HFFc6 (cell line): ENCODE measurements at places on chromosomes 11 and 22. TPM values are rescaled to one million over a fixed set of nuclear protein-coding genes. Genes with fewer than 3 reads are reported as not detected.
A peak's percentile ranks its signal among the peaks of the same experiment; 100 is the strongest.

- H3K4me3 ChIP-seq: no peak overlapping the region; the same call in 1 of the 2 replicates
- peaks cover 2% of the 10 kb centered on the region; the same call in 1 of the 2 replicates for H3K27me3 ChIP-seq
- peak overlapping the region; percentile 90 for H3K27ac ChIP-seq
- DNase-seq: no peak
Measured at GRCh38 chr11:130025371-130025770, 22.7 kb upstream of the PRDM10 start.

DNA sequence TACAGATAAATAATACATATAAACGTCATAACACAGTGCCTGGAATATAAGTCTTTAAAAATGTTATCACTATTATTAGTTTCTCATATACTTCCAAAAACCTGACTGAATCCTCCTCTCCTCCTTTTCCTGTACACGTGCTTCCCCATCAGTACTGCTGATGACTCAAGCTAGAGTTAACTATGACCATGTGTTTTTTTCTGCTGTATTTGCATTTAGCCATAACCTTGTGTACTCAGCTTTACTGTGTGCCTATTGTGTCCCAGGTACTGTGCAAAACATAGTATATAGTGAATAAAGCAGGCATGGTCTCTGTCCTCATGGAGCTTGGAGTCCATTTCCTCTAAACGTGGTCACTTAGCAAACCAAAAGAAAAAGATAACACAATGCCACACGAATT lies 56.5 kb upstream of the ARHGAP32 start:
- peaks cover 57% of the 10 kb centered on the region for H3K4me1 ChIP-seq
- H3K27me3 ChIP-seq: peaks cover under 1% of the 10 kb centered on the region; the same call in 1 of the 2 replicates
- peak overlapping the region; percentile 95 for H3K27ac ChIP-seq
- no peaks in the 10 kb centered on the region; the same call in 1 of the 2 replicates for H3K36me3 ChIP-seq

DNA sequence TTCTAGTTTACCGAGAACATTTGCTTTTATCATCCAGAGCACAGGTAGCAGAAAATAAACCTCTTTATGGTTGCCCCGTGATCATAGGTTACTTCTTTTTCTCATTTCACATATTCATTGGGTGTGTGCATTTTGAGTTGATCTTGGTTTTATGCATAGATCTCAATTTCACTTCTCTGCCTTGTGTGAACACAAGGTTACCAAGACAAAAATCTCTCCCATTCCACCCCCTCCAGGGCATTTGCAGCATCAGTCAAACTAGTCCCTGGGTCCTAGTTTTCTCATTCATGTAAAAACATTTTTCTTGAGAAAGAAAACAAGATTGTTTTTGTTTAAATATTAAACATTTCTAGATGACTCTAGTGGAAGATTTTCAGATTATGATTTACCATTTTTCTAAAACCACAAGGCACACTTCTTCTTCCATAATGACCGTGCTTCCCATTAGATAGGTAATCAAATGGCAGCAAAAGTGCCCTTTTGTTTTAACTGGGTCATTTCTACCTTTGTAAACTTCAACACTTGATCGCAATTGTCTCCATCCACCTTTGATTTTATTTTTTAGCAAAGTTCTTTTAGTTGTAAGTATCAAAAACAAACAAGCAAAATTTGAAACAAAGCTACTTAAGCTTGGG lies 526.6 kb upstream of the CADM1 start:
- no peak overlapping the region for H3K27ac ChIP-seq
- no peak overlapping the region for H3K4me3 ChIP-seq
- H3K4me1 ChIP-seq: no peaks in the 10 kb centered on the region
- no peaks in the 10 kb centered on the region for H3K27me3 ChIP-seq
- H3K36me3 ChIP-seq: no peaks in the 10 kb centered on the region; the same call in 1 of the 2 replicates

DNA sequence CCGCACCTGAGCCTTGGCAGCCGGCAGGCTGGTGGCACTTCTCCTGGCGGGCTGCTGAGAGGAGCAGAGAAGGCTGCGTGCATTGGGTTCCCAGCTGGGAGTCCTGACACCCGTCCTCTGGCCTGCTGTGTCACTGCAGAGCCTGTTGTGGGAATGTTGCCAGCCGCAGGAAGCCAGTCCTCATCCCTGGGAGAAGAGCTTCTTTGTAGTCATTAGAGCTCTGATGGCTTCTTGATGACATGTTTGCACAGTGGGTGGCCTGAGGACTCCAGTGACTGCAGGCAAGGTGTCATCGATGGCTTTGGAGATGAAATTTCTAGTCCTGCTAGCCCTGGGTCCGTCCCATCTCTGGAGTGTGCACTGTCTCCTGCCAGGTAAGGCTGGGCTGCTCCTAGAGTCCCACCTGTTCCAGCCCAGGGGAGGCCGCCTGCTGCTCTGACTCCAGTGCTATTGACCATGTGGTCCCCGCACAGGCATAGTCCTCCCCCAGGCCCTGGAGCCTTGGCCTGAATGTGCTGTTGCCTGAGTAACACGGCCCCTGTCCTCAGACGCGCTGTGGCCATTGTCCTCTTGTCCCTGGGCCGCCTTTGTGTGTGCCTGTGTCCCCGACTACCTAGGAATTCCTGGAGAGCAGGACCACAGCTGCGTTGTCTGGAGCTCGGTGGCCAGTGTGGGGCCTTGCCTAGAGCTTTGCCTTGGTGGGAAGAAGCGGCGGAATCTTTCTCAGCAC lies 129.2 kb downstream of the CACNA1I start:
- H3K27me3 ChIP-seq: peaks cover 49% of the 10 kb centered on the region
- no peaks in the 10 kb centered on the region for H3K4me1 ChIP-seq
- no peaks in the 10 kb centered on the region for H3K36me3 ChIP-seq
- DNase-seq: no peak
- H3K27ac ChIP-seq: no peak overlapping the region

- no peak overlapping the region for H3K4me3 ChIP-seq
- peaks cover 10% of the 10 kb centered on the region for H3K27me3 ChIP-seq
- no peak for DNase-seq
- no peaks in the 10 kb centered on the region for H3K4me1 ChIP-seq
- no peaks in the 10 kb centered on the region for H3K36me3 ChIP-seq
Measured at GRCh38 chr11:2673250-2673610, 26.6 kb downstream of the KCNQ1OT1 start.

DNA sequence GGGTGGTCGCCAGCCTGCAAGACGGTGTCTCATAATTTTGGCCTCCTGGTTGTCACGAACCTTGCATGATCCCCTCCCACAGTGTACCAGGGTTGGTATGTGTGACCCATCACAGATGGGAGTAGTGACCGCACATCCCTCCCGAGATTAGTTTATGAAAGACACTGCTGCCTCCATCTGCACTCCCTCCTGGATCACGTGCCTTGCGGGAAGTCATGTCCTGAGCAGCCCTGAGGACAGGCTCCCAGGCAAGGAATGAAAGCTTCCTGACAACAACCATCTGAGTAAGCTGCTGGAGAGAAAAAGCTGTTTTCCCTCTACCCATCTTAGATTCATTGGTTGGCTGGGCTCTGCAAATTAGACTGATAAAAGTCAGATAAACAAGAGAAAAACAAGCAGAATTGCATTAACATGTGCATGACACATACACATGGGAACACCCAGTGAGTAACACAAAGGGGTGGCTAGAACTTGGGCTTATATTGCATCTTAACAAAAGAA lies 14.4 kb upstream of the PAMR1 start:
- H3K4me3 ChIP-seq: peak overlapping the region; percentile 66
- peaks cover 54% of the 10 kb centered on the region for H3K4me1 ChIP-seq
- H3K27ac ChIP-seq: peak overlapping the region; percentile 93
- H3K36me3 ChIP-seq: no peaks in the 10 kb centered on the region
- DNase-seq: peak; percentile 90
- peaks cover 3% of the 10 kb centered on the region; the same call in 1 of the 2 replicates for H3K27me3 ChIP-seq

GRCh38 chr11:71309181-71309580 lies 56.8 kb upstream of the SHANK2 start:
- H3K36me3 ChIP-seq: no peaks in the 10 kb centered on the region
- no peak for DNase-seq
- H3K27me3 ChIP-seq: peaks cover 25% of the 10 kb centered on the region
- no peaks in the 10 kb centered on the region for H3K4me1 ChIP-seq
- no peak overlapping the region for H3K27ac ChIP-seq
- no peak overlapping the region for H3K4me3 ChIP-seq

DNA sequence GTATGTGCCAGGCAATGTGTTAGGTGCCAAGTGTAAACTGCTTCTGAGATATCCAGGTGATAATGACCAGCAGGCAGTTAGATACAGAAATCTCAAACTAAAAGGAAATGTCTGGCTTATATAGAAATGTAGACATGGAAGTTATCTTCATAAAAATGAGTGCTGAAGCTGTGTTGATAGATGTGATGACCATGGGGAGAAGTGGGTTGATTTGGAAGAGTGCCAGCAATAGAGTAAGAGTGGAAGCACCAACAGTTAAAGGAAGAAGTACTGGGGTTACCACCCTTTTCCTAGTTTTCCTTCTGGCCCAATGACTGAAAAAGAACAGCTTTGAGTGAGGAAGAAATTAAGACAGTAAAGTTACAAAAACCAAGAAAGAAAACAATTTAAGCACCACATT lies 68.5 kb downstream of the C2CD3 start:
- peaks cover 1% of the 10 kb centered on the region; the same call in 1 of the 2 replicates for H3K27me3 ChIP-seq
- H3K36me3 ChIP-seq: peaks cover 45% of the 10 kb centered on the region
- H3K27ac ChIP-seq: no peak overlapping the region
- no peaks in the 10 kb centered on the region for H3K4me1 ChIP-seq

DNA sequence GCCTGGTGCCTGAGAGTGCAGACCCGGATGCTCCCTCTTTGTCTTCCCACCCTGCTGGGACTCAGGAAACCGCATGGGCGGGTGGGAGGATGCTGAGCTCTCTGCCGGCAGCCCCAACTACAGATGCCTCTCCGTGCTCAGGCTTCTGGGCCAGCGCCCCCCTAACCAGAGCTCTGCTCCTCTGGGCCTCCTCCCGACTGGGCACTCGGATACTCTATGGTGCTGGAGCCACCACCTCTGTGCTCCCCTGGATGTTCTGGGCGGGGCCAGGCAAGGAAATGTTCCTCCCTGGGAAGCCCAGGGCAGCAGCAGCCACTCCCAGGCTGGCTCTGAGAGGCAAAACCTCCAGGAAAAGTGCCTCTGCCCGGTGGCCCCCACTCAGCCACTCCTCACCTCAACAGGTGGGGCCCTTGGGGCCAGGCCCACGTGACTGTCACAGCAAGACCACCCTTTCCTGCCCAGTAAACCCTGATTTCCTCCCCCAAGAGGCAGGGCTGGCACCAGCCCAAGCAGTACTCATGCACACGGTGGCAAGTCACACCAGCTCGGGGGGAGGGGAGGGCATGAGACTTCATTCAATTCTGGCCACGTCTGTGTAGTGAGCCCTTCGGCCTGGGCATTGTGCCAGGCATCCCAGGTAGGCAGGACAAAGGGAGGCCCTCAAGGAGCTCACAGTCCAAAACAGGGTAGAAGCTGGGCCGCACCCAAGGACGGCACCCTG lies 54.7 kb upstream of the TCF20 start:
- peaks cover 11% of the 10 kb centered on the region for H3K27me3 ChIP-seq
- H3K27ac ChIP-seq: no peak overlapping the region
- DNase-seq: no peak
- no peak overlapping the region for H3K4me3 ChIP-seq
- H3K4me1 ChIP-seq: 0 out of 2 replicates have a peak, but pooled peaks cover 2% of the 10 kb centered on the region

DNA sequence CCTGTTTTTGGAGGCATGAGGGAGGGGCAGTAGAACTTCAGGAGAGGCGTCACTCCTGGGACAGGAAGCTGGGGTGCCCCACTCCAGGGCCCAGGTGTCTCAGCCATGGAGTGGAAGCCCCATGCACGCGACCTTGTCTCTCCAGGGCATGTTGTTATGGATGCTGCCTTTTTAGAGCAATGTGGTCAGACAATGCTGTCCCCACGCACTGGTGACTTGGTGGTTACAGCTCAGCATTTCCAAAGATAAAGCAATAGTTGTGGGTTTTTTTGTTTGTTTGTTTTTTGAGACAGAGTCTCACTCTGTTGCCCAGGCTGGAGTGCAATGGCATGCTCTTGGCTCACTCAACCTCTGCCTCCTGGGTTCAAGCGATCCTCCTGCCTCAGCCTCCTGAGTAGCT lies 22.3 kb downstream of the EIF4G2 start:
- H3K36me3 ChIP-seq: no peaks in the 10 kb centered on the region
- H3K27me3 ChIP-seq: peaks cover 7% of the 10 kb centered on the region
- no peak for DNase-seq
- H3K27ac ChIP-seq: no peak overlapping the region

DNA sequence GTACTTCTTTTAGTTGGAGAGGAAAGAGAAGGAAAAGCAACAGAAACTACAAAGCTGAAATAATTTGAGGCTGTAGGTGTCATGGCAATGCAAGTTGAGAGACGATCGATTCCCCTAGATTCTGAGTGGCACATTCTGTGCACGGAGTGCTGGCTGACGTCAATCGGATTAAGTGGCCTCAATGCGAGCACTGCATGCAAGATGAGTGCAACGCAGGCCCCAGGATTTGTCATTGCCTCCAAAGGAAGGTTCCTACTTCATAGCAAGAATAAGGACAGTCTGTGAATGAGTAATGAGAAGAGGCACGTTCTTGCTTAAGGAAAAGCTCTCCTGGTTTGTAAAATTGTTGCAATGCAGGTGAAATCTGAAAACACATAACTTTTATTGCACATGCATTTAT lies 892.4 kb downstream of the KCNA4 start:
- peak overlapping the region; percentile 46; the same call in 1 of the 2 replicates for H3K27ac ChIP-seq
- H3K4me1 ChIP-seq: peaks cover 67% of the 10 kb centered on the region
- no peaks in the 10 kb centered on the region; the same call in 1 of the 2 replicates for H3K27me3 ChIP-seq
- H3K36me3 ChIP-seq: no peaks in the 10 kb centered on the region
- DNase-seq: no peak

KDM4D gene
- 0.56 to 0.63 TPM (median 0.63 TPM) in 3 replicates for total RNA-seq

OR6A2 gene
- total RNA-seq: 0.04 TPM in 1 of 3 replicates, not detected in the others

ATP6V1E1 gene
- total RNA-seq: 172 to 186 TPM (median 173 TPM) in 3 replicates

HMOX1 gene
- 51.2 and 116 TPM in 2 replicates for total RNA-seq

SULT4A1 gene
- total RNA-seq: not detected in 3 replicates

MB gene
- total RNA-seq: not detected in 3 replicates

LPXN gene
- total RNA-seq: 59.7 to 154 TPM (median 85.5 TPM) in 3 replicates

PATE2 gene
- not detected in 2 replicates for total RNA-seq

FXYD6 gene
- total RNA-seq: not detected in 3 replicates

GLYAT gene
- total RNA-seq: not detected in 3 replicates

MYOD1 gene
- total RNA-seq: not detected in 3 replicates
